GOT3 (cell line): ENCODE measurements at places on chromosomes 11 and 22.

GRCh38 chr11:92383430-92383829 lies 158.8 kb downstream of the FAT3 start:
- DNase-seq, result peak; percentile 1

DNA sequence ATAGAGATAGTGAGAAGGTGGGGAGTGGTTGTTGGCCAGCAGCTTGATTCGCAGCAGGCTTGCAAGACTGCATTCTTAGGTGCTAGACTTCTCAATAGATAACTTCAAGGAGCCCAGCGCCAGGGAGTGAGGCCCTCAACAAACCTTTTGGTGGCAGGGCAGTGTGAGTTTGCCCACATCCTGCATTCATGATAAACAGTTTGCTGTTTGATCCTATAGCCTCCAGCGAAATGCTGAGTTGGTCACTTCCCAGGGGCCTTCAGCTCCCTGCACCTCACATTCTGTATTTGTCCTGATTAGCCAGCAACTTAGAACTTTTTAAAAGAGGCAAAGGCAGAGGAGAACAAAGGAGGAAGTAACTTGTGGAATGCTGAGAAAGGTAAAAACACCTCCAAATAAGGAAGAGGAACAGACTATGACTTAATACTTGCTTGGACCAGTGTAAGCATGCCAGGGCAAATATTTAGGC lies 25.1 kb downstream of the OR10A6 start:
- no peak for DNase-seq

GRCh38 chr22:31339148-31339832 lies 6.9 kb downstream of the PATZ1 start:
- DNase-seq, result no peak

DNA sequence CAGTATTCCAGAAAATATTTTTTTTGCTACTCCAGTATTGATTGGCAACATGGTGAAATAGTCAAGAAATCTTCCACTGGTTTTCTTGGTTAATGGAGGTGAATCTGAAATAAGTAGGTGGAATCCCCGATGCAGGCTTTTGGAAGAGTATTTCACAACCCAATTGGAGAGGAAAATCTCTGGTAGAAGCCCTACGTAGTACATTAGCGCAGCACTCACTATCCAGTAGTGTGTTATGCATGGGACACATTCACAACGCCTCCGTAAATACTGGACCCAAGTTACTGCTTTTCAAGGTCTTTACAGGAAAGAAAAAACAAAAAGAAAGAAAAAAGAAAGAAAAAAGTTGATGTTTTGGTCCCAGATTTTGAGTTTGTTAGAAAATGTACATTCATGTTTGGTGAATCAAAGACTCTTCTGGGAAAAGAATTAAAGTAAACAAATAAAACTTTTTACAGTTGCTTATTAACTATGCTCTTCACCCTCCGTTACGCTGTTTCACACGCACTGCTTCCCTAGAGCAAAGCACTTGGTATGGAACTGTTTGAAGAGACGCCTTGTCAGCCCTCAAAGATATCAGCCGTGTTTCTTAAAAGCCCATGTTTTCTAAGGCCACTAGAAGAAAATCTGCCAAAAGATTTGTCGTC lies 170.4 kb upstream of the CTSC start:
- no peak for DNase-seq

DNA sequence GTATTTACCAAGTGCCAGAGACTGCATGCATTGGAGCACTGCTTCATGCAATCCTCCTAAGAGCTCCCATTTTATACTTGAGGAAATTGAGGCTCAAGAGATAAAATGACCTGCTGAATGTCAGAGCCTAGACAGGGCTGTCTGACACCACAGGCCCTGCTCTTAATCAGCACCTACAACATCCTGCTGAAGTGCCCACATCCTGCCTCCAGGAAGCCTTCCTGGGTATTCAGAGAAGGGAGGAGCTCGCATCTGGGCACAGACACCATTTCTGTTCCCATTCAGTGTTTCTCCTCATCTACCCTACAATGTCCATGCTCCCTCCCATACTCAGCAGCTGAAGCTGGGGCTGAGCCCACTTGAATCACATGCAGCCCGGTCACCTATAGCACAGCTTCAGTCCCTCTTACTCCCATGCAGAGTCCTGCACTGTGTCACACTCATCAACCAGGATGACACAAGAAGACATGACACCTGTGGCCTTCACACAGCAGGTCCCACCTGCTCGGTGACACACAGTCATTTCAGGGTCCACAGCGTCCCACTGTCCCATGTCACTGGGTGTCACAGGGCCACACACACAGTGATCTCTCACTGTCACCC lies 53.1 kb downstream of the PDE2A start:
- DNase-seq, result no peak

- DNase-seq, result peak; percentile 32
Observed at GRCh38 chr22:23385678-23386631, 194.1 kb downstream of the IGLL1 start.

GRCh38 chr11:129639300-129639699 lies 176.3 kb upstream of the TMEM45B start:
- DNase-seq, result no peak

DNA sequence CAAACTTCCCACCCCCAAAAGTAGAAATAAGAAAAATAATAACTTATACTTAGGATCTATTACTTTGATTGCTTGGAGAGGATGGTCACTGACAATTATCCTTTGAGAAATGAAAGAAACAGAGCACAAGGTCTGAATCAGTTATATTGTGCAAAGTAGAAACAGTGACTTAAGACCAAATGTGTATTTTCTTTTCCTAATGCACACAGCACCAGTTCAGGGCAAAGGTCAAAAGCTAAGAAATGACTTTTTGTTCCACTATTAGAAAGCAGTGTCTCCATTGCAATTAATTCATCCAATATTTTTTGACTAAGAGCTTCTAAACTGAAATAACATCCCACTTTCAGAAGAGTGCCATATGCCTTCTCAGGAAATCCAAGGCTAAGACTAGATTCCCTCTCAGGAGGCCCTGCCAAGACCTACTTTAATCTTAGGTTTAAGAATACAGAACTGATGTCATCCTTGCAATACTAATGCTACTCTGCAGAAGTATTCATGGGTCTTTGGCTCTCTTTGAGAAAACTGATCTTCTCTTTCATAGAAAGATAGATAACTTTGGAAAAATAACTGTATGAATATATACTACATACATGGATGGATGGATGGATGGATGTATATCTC lies 147.0 kb downstream of the APOL5 start:
- DNase-seq, result no peak

DNA sequence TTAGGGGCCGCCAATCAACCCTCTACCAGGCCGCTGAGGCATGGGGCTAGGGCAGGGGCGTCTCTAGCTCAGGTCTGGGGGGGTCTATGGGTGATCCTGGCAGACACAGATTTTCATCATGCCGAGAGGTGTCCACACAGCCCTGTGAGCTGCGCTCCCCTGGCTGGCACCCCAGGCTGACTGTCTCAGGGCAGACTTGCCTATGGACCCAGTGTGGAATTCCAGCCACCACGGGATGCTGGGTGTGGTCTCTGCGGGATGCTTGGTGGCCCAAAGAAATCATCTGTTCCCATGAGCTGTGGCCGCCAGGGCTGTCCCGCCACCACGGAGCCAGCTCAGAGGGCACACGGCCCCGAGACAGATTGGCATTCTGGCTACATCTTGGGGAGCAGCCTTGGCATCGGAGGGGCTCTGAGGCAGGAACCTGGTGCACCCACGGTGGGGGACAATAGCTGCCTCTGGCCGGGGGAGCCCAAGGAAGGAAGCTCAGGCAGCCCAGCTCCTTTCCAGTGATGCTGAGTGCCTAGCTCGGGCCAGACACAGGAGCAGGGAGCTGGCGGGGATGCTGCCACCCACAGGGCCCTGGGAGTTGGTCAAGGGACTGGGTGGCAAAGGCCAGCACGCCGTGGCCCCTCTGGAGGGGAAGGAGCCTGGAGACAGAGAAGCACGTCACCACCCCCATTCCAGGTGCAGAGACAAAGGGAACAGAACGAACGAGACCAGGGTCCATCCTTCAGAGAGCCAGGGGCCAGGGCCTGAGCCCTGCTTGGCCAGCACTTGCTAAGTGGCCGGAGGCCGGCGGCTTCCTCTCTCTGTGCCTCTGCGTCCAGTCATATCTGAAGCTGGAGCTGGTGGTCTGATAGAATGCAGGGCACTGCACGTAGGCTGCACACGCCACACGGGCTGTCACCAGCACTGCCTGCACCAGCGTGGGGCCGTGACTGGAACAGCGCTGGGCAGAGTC lies 64.4 kb upstream of the FGF3 start:
- DNase-seq, result no peak

GRCh38 chr22:42958937-42959336 lies 56.0 kb downstream of the PACSIN2 start:
- no peak for DNase-seq

GRCh38 chr11:6992026-6992425 lies 28.1 kb downstream of the ZNF214 start:
- no peak for DNase-seq

- no peak for DNase-seq
Observed at GRCh38 chr11:74282914-74283371, 28.5 kb downstream of the P4HA3 start.

DNA sequence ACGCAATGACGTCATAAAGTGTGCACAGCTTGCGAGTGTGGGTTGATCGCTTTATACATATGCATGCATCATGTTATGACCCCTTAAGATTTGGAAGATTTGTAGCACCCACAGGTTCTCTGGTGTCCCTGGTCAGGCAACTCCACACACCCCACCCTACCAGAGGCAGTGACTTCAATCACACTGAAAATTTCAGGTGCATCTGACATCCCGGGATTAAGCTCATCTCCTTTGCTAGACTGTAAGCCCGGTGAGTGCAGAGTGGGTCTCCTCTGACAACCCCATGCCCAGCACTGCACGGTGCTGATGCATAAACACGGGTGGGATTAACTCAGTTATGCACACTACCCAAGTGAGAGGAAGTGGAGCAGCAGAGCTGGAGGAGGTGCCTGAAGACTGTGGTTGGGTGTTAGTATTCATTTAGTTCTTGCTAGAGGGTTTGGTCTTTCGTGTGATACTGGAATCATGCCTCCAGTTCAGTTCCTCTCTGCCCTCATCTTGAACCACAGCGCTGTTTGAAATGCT lies 6.5 kb downstream of the ARSA start:
- no peak for DNase-seq

DNA sequence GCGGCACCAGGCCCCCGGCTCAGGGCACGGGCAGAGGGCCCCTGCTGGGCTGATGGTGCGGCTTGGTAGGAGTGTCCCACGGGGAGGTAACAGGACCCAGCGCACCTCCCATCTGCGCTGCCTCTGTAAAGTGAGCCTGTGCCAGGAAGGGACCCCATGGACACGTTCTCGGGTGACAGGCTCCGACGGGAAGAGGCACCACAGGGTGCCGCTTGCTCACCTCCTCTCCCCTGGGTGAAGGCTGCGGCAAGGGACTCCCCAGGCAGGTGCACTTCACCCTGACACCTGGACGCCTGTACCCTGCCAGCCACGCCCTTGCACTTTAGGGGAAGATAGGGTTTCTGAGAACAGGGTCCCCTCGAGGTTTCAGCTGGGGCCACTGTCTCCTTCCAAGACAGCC lies 48.1 kb downstream of the SHANK2 start:
- no peak for DNase-seq

GRCh38 chr11:19872512-19873145 lies 160.0 kb downstream of the NAV2 start:
- no peak for DNase-seq

- no peak for DNase-seq
Observed at GRCh38 chr11:59208956-59209355, 3.8 kb downstream of the MPEG1 start.

DNA sequence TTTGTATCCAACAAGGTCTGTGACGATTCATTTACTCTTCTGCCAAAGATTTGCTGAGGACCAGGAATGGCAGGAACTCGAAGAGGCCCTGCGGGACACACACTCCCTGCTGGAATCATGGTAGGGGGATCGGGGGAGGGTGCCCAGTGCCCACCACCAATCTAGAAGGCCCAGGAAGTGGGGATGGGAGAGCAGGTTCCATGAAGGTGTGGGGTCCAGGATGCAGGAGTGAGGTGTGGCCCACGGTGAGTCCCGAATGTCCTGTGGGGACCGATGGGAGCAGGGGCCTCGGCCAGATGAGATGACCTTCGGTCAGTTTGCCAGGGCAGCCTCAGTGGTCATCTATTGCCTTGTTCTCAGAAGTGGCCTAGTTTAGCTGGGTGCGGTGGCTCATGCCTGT lies 492.7 kb downstream of the BRD1 start:
- no peak for DNase-seq

GRCh38 chr11:32118025-32118974 lies 27.4 kb downstream of the RCN1 start:
- DNase-seq, result no peak

- no peak for DNase-seq
Observed at GRCh38 chr11:64353715-64354506, 5.1 kb upstream of the RPS6KA4 start.

DNA sequence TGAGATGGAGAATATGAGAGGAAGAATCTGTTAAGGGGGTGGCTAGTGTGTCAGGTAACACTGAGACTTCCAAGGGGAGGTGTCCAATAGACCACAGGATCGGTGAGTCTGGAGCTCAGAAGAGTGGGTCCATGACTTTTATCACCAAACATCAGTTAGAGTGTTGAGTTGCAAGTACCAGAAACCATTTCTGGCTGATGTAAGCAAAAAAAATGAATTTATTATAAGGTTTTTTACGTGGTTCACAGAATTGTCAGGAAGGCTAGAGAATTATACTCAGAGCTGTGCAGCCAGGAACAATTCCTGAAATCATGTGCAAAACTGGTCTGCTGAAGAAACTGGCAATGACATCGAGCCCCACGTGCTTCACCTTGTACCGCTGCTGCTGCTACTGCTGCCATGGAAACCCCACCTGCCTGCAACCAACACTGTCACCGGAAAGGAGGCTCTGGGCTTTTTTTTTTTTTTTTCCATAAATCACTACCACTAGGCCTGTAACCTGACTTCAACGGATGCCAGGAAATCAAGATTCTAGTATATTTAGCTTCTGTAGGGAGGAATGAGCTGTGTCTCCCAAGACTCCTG lies 16.6 kb upstream of the STK33 start:
- no peak for DNase-seq

- no peak for DNase-seq
Observed at GRCh38 chr11:11491014-11491413, 130.8 kb downstream of the GALNT18 start.

- DNase-seq, result no peak
Observed at GRCh38 chr11:48122656-48123055, 94.0 kb upstream of the OR4B1 start.

DNA sequence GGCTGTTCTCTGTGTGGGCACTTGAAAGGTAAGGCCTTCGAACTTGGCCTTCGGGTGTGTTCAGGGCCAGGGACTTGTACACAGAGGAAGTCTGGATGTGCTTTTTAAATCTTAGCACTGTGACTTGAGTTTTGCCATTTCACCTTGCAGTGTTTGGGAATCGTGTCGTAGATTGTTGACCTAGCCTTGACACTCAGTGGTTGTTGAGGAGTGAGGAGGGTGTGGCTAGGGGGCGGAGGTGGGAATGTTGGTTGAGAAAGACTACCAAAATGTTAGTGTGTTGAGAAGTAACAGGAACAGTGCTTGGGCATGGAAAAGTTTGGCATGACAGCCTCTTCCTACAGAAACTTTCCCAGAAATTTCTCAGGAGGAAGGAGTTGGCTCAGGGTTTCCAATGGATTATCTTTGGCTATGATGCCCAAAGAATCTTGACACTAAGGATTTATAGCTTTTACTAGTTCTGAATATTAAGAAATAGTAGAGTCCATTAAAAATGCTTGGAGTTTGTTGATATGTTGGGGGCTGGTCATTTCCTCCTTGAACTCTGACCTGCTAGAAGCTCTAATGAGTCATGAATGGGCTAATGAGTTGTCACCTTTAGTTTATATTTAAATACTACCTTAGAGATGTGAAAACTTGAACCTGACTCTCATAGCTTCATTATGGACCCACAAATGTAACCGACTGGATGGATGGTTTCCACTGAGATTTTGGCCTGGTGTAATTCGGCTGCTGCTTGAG lies 40.6 kb downstream of the BARX2 start:
- DNase-seq, result no peak
